Activated CD8-positive, alpha-beta memory T cell treated with anti-CD3 and anti-CD28 coated beads, Interleukin-2, amount 50 U/mL, for 48 hours (primary cell): ENCODE measurements at places on chromosomes 4 and X.

- no peak for DNase-seq
Measured at GRCh38 chrX:12891915-12892506, 14.4 kb upstream of the TLR8 start.

GRCh38 chrX:149898554-149898953, 17.6 kb downstream of the MAGEA8 start:
- no peak for DNase-seq

DNA sequence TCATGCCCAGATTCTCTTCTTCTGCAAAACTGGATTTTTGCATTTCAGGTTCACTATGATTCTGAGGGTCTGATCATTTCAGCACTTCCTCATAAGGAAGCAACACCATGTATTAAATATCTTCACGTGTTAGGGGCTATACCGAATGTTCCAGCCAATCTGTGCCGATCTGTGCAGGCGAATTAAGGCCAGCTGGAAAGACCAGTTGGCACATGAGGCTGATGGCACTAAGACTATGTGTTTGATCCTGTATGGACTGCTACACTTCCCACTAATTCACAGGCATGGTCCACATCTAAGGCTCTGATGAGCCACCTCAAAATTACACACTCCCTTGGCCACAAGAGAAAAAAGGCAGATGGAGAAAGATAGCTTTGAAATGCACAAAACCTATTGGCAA, 28.8 kb downstream of the KDR start:
- no peak for DNase-seq

- DNase-seq, result no peak
Measured at GRCh38 chr4:145613566-145614232, 5.5 kb upstream of the MMAA start.

GRCh38 chrX:40105835-40106675, 8.3 kb upstream of the BCOR start:
- DNase-seq, result peak; percentile 81

DNA sequence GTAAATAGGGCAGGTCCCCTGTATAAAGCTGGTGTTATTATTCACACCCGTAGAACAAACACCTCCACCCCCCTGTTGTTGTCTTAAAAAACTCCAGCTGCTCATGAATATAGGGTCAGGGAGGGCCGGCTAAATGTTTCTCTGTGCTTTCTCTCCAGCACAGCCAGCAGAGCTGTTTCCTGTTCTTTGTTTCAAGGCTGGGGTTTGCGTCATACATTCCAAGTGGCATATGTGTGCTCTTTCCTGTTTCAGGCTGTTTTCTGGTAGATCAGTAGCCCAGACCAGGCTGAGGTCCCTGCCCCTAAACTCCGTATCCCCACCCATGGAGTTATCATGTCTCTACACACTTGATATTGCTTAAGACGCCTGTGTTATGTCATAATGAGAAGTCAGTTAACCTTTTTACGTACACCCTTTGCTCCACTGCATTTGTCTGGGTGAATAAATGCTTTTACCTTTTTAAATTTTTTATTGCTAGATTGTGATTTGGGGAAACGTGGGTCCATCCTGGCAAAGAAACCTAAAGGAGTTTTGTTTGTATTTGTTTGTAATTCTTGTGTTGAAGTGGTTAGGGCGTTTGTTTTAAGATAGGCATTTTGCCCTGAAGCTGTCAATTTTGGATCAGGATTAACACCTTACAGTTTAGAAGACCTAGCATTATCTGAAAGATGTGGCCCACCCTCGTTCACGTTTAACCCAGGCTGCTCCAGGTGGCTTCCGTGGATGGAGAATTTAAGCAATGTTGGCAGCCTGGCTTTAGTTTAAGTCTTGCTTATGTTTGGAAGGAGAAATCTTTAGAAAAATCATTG, 3.3 kb downstream of the KLF3 start:
- no peak for DNase-seq

- DNase-seq, result no peak
Measured at GRCh38 chr4:57074744-57075143, 35.4 kb downstream of the IGFBP7 start.

- DNase-seq, result no peak
Measured at GRCh38 chr4:114027596-114027995, 48.1 kb upstream of the ARSJ start.

GRCh38 chrX:38606821-38607220, 45.5 kb downstream of the TSPAN7 start:
- DNase-seq, result no peak

DNA sequence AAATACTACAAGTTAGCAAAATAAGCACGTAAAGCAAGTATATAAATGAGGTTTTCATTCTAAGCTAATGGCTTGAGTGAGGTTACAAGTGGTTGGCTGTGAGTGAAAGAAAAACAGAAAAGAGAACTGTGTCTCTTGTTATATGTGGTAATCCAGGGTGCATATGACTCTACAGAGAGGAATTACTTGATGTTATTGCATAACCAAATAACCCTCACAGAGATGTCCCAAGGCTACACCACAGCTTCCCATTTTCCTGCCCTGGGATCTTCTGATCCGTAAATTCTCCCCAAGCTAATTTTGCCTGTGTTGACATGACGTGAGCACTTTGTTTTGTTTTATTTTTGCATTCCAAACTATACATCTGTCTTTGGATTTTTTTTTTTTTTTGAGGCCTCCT, 470.0 kb upstream of the INTU start:
- no peak for DNase-seq

DNA sequence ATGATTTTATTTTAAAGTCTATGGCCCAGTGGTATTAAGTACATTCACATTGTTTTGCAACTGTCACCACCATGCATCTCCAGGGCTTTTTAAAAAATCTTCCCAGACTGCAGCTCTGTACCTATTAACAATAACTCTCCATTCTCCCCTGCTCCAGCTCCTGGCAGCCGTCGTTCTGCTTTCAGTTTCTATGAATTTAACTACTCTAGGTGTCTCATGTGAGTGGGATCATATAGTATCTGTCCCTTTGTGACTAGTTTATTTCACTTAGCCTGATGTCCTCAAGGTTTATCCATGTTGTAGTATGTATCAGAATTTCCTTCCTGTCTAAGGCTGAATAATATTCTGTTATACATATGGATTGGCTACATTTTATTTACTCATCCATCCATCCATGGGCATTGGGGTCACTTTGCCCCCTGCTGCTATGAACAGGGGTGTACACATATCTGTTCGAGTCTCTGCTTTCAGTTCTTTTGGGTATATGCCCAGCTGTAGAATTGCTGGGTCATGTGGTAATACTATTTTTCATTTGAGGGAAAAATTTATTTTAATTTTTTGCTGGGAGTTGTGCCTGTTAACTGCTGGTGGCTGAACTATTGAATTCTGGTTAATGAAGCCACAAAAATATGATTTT, 131.3 kb downstream of the ARHGAP10 start:
- no peak for DNase-seq

DNA sequence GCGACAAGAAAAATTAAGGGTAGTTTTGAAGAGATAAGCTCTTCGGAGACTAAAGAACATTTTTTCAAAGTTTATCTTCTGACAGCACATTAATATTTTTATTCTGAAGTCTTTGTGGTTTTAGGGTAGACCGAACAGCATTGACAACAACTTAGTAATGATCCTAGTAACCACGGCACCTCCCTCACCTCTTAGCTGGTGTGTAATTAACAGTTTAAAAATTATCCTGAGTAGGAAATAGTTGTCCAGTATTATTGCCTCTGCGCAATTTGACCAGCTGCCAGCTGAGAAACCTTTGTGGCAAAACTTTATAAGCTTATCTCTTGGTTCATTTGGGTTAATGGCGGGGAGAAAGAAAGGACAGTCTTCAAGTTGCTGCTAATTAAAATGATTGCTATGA, 213.6 kb downstream of the CBLL2 start:
- no peak for DNase-seq

DNA sequence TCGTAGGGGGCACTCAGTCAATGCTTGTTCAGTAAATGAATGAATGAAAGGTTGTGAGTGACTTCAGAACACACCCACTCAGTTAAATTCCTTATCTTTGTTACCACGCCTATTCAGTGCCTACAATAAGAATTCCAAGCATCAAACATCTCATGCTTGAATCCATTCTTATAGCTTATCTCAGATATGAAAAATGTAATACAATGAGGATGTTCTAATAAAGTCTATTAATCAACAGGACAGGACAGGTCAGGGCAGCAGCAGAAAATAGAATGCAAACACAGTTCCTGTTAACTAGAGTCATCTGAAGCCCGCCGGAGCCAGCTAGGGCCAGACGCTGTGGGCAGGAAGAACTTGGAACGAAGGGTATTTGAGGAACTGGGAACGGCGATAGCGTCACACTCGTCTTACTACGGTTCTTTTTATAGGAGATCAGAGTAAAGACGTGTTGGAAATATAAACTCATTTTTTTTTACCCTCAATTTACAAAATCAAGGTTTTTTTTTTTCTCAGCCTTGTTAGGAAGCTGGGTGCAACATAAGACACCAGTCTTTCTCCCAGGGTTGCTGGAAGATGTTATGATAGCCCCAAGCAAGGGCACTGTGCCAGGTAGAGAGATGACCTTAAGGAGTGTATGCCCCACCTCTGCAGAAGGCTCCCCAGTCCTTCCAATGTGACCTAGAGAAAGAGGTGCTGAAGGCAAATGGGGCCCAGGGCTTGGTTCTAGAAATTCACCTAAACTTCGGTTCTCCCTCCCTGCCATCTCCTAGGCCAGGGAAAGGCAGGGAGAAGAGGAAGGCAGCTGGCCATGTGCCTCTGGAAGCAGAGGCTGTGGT, 48.3 kb downstream of the SEL1L3 start:
- no peak for DNase-seq

DNA sequence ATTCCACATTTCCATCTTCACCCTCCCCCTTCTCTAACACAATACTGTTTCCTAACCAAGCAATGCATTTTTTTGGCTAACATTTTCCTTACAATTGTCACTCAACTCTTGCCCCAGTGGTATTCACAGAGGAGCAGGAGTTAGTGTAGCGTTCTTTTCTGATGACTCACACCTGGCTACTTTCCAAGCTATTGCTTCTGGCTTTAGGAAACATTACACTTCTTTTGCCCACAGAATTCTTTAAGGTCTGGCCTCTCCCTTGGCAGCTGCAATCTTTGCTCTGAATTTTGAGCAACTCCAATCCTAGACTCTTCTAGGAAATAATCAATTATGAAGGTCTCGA, 27.5 kb upstream of the PDGFC start:
- DNase-seq, result no peak

- no peak for DNase-seq
Measured at GRCh38 chr4:112142182-112142581, 3.1 kb upstream of the FAM241A start.

GRCh38 chrX:41326431-41326830, 7.5 kb upstream of the DDX3X start:
- no peak for DNase-seq

- no peak for DNase-seq
Measured at GRCh38 chr4:10716163-10716562, 31.6 kb upstream of the CLNK start.

DNA sequence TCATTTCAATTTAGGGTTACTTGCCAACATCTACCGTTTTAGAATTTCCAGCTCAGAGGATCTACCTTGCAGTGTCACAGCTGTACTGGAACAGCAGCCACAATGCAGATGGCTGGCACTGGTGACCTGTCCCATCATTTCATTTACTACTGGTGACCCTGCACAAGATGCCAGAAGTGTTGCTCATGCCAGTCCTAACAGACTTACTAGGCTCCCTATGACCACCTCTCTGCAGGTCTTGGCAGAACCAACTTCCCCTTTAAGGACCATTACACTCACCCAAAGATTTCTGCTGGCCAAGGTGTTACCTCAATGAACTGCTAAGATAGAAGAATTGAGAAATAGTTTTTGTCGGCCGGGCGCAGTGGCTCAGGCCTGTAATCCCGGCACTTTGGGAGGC, 106.9 kb downstream of the C4orf51 start:
- DNase-seq, result no peak
